ENCODE measurements at places on chromosomes 4 and X.
A peak's percentile ranks its signal among the peaks of the same experiment; 100 is the strongest.

GRCh38 chrX:107825698-107826237 lies at the start of gene MID2:
Gene MID2, plus strand, starts transcription at chrX:107825866. Its CDS starts 561 bp downstream, at chrX:107826427.
- peak; percentile 14 for DNase-seq

- no peak for DNase-seq
Measured at GRCh38 chr4:16573739-16574138, 324.7 kb downstream of the LDB2 start.

DNA sequence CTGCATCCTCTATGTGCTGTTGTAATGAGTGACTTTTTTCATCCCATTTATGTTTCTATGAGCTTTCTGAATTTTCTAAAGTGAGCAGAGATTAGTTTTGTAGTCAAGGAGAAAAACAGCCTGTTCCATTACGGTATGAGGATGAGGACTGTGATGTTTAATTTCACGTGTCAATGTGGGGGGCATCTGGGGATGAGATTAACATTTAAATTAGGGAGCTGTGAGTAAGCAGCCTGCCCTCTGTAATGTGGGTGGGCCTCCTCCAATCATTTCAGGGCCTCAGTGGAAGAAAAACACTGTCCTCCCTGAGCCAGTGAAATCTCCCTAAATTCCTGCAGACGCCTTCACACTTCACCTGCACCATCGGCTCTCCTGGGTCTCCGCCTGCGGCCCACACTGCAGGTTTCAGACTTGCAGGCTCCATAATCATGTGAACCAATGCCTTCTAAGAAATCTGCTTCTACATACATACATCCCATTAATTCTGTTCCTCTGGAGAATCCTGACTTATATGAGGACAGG lies 121.7 kb downstream of the AFAP1 start:
- no peak for DNase-seq

DNA sequence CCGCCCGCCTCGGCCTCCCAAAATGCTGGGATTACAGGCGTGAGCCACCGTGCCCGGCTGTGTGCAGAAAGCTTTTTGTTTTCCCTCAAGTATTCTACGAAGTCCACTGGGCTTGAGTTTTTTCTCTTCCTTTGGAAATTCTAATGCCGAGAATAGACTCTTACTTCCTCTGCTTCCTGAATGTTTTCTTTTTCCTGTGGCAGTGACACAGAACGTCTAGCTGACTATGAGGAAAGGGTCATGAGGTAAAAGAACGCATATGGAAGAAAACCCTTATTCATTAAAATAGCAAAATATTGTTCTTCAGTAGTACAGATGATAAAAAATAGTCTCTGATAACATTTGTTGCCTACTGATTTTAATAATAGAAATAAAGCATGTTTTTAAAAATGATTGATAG lies 4.9 kb upstream of the SLC25A4 start:
- no peak for DNase-seq

GRCh38 chr4:42488554-42488953 lies 91.3 kb downstream of the SHISA3 start:
- DNase-seq: no peak

GRCh38 chrX:21691512-21692018 lies 33.4 kb upstream of the KLHL34 start:
- DNase-seq: no peak

DNA sequence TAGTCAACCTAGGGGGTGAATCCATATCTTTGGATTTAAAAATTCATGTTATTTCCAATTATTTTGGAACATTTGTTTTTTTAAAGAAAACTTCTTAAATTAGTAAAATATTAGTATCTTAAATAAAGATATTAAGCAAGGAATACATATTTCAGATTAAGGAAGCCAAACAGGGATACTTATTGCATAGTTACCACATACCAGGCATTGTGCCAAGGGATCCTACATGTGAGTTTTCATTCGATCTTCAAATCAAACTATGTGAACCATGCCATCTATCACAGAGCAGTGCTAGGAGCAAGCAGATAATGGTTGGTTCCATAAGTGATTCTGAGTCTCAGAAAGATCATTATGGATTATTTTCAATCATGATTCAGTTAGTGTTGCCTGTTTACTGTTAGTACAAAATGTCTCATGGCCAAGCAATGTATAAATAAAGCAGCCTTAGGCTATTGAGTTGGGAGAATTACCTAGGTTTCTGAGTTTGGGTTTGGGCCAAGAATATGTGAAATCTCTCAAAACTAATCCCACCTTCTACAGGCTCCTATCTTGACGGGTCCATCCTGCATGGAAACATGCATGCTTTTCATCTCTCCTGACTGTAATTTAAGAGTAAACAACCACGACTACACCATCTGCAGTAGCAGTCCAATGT lies 176.7 kb downstream of the NPFFR2 start:
- no peak for DNase-seq

GRCh38 chr4:165610679-165611437 lies 232.1 kb downstream of the CPE start:
- no peak for DNase-seq

DNA sequence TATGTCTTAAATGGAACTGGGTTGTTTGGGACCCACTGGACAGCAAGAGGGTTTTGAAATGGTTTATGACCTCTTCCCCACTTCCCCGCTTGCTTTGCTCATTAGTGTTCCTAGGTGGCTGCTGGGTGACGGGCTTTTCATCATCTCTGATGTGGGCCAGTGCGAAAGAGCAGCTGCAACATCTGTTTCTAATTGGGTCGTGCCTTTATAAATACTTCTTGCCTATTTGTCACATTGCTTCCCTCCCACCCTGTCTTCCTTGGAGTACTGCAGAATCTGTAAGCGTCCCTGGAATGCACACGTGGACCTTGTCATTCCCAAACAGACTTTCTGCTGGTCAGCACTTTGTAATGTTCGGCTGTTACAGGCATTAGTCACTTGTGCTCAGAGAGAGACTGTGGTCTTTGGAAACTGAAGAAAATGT lies 35.2 kb downstream of the SEPTIN11 start:
- no peak for DNase-seq

DNA sequence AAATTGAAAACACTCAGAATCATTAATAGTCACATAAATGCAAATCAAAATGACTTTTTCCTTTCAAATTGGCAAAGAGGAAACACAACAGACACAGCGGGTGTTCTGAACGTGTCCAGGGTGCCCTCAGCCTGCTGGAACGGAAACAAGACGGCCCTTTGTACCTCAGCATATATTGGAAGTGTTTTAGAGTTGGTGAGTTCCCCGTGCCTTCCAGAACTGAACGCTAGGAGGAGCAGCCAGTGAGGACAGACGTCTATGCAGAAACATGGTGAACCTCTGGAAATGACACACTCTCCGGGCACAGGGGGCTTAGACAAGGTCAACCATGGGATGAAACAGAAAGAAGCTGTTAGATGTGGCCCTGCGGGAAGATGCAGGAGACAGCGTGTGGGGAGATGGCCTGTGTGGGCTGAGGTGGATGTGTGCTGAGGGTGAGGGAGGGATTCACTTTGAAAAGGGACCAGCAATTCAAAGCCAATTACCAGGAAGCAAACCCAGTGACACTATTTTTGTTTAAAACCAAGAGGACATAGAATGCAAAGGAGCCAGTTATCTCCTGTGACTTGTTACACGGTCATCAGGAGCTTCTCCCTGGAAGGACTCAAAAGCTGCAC lies 40.4 kb downstream of the RNF212 start:
- DNase-seq: peak; percentile 29

- DNase-seq: no peak
Measured at GRCh38 chr4:176534566-176534965, 214.8 kb downstream of the SPCS3 start.

- DNase-seq: peak; percentile 53
Measured at GRCh38 chr4:41216294-41217019, 2.1 kb upstream of the APBB2 start.

DNA sequence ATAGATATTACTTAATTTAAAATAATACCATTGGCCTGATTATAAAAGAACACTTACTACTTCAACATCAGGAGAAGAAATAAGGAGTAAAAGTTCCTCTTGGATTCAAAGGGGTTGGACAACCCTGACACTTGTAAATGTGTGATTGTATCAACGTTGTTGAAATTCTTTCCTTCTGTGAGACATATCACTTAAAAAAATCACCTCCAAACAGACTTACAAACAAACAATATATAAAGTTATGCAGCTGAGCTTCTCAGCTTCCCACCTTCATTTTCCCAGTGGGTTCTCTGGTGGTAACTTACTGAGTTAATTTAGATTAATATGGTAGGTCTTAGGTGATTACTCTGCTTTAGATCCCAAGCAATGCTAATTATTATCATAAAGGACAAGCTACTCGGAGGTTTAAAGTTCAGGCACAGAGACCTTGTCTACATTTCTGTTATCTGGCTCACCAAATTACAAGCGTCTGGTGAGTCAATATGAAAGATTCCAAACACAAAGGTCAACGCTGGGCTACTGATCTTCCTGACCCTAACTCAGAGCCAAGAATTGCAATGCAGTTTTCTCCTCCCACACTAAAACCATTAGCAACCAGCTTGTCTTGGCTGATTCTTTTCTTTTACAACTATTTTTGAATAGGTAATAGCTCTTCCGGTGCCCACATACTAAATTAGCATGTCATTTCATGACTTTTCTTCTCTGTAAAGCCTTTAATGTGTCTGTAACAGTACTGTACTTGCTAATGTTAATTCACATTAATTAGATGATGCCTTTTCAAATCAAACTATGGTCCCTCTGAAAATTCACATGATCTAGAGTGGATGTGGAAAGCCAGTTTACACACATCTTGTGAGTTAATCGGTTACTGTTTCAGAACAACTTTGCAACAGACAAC lies 157.6 kb downstream of the RASL11B start:
- no peak for DNase-seq

DNA sequence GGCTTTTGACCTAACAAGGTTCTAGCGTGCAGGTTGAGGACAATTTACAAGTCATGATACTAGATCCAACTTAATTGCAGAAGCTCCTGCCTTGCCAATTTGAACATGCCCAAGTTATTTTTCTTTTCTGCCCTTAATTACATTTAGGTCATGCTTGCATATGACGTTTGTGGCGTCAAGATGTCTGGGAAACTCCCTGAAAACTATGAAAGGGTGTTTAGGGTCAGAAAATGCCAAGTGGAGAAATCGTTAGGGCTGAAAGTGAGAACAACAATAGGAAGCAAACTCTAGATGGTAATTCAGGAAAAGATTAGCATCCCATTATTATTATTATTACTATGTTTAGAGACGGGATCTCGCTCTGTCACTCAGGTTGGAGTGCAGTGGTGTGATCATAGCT lies 38.2 kb upstream of the PLAC8 start:
- DNase-seq: no peak

DNA sequence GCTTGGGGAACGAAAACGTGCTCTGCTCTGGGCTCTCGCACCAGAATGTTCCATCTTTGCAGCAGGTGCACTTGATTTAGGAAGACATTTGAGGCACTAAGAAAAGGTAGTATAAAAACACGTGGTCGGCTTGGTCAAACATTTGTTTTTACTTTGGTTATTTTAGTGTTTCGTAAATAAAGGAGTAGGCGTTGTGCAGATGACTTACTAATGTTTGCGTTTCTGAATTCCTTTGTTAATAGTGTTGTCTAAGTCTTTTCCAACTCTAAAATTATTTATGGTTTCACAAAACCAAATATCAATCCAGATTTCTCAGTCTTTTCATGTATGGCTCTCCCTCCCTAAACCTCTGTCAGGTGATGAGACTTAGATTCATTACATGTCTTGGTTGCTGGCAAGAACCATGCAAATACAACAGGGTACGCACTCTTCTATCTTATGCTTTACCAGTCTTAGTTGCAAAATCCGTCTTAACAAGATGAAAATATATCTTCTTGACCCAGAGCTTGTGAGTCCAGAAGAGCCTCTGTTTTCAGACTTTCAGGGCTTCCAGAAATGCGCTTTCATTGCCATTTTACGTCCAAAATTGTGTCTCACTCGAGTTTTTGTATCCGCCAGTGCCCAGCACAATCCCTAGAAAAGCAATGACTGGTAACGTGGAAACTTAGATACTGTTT lies 686 bp downstream of the MTHFD2L start:
- no peak for DNase-seq

- DNase-seq: no peak
Measured at GRCh38 chrX:13754765-13755164, 20.2 kb downstream of the OFD1 start.

- DNase-seq: no peak
Measured at GRCh38 chr4:189436207-189436606, 504.5 kb upstream of the FRG1 start.

- no peak for DNase-seq
Measured at GRCh38 chr4:69735119-69735518, 25.3 kb downstream of the SULT1B1 start.

- DNase-seq: no peak
Measured at GRCh38 chr4:118680808-118681207, 4.4 kb upstream of the METTL14 start.

DNA sequence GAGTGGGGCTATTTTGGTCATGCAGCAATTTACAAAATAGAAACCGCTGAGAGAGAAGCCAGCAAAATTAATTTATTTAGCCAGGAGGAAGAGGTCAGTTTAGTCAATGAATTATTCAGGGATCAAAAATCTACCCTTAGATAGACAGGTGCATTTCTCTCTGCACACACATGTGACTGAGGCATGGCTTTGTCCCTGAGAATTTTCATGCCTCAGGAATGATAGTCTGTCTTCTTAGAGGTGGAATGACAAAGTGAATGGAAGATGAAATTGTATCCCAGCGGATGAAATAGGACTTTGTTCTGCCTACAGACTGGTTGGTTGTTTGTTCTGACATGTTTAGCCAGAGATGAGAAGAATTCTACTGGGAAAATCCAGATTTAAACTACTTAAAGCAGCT lies 46.0 kb downstream of the ANKRD50 start:
- DNase-seq: no peak

DNA sequence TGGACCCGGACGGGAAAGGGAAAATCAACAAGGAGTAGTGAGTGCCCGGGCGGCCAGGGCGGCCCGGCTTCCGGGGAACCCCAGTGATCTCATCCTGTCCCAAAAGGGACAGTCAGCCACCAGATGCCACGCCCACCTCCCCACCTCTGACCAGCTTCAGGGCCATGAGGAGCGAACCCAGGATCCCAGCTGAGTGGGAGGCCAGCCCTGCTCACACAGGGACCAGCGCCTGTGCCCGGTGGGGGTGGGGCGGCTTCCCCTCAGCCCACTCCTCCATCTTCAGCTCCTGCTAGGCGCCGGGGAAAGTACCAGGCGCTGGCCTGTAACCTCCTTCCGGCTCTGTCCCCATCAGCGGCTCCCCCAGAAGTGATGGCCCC lies 6.2 kb downstream of the MYL5 start:
- DNase-seq: no peak

GRCh38 chr4:173924561-173924960 lies 358.9 kb downstream of the FBXO8 start:
- DNase-seq: no peak

DNA sequence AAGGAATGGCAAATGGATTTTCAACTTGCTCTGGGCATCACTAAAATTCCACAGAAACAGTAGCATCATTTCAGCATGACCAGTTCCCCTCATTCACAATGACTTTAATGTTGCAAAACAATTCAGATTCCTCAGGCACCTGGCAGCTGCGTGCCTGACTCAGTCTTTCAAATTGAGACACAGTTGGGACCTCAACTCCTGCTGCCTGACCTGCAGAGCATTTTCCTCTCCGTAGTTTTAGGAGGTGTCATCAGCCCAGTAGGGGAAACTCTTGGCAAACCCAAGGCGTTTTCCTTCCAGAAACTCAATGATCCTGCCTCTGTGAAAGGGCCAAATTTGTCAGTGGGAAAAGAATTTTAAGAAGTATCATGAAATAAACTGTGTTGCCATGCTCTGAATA lies 388.9 kb downstream of the SPRY1 start:
- no peak for DNase-seq

GRCh38 chr4:76640353-76640910 lies 205.4 kb downstream of the SHROOM3 start:
- no peak for DNase-seq

- no peak for DNase-seq
Measured at GRCh38 chr4:62591756-62592155, 1391.6 kb downstream of the ADGRL3 start.

GRCh38 chr4:144715230-144715629 lies 69.3 kb downstream of the HHIP start:
- no peak for DNase-seq
